ENCODE measurements at places on chromosomes 2 and 18.

- DNase-seq = no peak
Observed at GRCh38 chr18:56770873-56771272, 119.7 kb downstream of the WDR7 start.

GRCh38 chr2:105822186-105822585 is 77.5 kb downstream of the NCK2 start:
- no peak for DNase-seq

DNA sequence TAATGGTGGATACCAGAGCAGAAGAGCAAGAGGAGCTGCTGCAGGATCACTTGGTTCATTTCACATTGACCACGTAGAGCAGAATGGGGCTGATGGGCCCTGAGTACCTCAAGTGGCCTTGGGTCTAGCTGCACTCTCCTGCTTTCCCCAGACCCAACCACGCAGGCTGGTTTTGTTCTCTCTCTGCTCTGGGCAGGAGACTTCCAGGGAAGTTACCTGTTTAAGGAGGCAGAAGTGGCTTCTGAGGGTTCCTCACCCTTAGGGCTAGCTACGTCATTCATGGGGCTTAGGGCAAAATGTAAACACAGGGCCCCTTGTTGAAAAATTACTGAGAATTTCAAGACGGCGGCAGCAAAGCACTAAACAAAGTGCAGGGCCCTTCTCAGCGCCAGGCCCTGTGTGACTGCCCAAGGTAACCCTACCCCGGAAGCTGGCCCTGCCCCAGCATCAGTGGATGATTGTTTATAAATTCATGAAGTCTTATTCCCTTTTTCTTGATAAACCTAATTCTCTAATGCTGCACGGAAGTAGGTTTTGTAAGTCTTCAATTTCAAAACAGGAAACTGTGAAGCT is 75.9 kb downstream of the TMEM182 start:
- no peak for DNase-seq

GRCh38 chr2:184312970-184313369 is 285.4 kb upstream of the ZNF804A start:
- no peak for DNase-seq

DNA sequence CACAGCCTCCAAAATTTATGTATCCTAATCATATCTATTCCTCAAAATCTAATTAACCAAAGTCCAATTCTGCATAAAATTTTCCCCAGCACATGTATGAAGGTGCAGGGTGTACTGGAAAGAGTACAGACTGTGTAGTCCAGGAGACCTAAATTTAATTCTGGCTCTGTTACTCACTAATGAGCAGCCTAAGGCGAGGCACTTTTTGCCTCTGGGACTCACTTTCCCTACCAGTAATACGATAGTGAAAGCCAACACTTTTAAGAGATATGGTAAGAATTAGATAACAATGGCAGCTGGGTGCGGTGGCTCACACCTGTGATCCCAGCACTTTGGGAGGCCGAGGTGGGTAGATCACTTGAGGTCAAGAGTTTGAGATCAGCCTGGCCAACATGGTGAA is 177.7 kb downstream of the PIEZO2 start:
- DNase-seq = no peak

- no peak for DNase-seq
Observed at GRCh38 chr2:109623923-109624322, 9.8 kb downstream of the SOWAHC start.

DNA sequence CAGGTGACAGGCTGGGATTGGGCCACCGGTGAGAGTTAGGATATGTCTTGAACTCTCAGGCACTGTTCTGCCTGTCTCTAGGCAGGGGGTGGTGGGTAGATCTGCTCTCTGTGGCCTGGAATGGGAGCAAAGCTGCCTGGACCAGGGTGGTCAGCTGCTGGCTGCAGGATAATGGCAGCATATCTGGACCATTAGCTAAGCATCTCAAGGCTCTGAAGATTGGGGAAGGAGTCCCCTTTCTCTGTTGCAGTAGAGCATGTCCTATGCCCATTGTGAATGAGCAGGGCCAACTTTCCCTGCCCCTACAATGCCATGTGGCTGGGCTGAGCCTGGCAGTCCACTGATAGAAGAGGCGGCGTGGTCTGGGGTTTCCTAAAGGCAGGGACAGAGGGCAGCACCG is 34.6 kb downstream of the LOXHD1 start:
- no peak for DNase-seq

- DNase-seq = no peak
Observed at GRCh38 chr2:128421861-128422311, 103.2 kb upstream of the HS6ST1 start.

GRCh38 chr2:215619022-215619958 is 183.4 kb upstream of the FN1 start:
- no peak for DNase-seq

DNA sequence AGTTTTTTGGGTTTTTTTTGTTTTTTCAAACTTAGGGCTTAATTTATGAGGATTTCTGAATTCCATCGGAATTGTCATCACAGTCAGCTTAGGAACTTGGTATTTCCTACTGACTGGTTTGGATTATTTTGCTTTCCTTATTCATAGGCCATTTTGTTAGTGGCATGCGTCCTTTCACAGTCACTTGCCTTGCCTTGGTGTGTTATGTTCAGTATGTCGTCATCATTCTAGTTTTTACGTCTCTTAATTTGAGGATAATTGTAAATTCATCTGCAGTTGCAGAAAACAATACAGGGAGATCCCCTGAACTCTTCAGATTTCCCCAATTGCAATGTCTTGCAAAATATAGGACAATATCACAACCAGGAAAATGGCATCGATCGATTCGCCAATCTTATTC is 485.3 kb downstream of the CBLN2 start:
- DNase-seq = no peak

- no peak for DNase-seq
Observed at GRCh38 chr18:54192415-54192814, 32.1 kb downstream of the MBD2 start.

- no peak for DNase-seq
Observed at GRCh38 chr2:85588236-85588635, 4.0 kb downstream of the VAMP5 start.

DNA sequence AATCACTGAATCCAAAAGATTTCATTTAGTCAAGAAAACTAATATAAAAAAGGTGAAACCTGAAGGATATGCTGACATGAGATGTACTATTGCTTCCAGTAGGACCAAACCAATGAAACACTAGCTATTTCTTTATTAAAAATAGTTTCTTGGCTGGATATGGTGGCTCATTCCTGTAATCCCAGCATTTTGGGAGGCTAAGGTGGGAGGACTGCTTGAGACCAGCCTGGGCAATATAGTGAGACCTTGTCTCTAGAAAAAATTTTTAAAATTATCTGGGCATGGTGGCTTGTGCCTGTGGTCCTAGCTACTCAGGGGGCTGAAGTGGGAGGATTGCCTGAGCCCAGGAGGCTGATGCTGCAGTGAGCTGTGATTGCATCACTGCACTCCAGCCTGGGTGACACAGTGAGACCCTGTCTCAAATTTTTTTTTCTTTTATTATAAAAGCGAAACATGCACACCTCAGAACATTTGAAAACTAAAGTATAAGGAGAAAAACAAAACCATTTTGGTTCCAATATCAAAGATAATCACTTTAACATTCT is 266.2 kb downstream of the TGIF1 start:
- no peak for DNase-seq

GRCh38 chr2:175275539-175275938 is 94.0 kb upstream of the ATP5MC3 start:
- DNase-seq = no peak

GRCh38 chr2:75555701-75556100 is 5.0 kb downstream of the EVA1A start:
- DNase-seq = no peak

GRCh38 chr2:84830095-84830494 is 50.8 kb downstream of the TRABD2A start:
- no peak for DNase-seq

- DNase-seq = no peak
Observed at GRCh38 chr18:63741769-63742168, 33.4 kb upstream of the SERPINB7 start.

GRCh38 chr2:118817469-118817868 is 30.0 kb downstream of the EN1 start:
- no peak for DNase-seq

- DNase-seq = no peak
Observed at GRCh38 chr2:178891959-178892485, 84.8 kb upstream of the TTN start.

DNA sequence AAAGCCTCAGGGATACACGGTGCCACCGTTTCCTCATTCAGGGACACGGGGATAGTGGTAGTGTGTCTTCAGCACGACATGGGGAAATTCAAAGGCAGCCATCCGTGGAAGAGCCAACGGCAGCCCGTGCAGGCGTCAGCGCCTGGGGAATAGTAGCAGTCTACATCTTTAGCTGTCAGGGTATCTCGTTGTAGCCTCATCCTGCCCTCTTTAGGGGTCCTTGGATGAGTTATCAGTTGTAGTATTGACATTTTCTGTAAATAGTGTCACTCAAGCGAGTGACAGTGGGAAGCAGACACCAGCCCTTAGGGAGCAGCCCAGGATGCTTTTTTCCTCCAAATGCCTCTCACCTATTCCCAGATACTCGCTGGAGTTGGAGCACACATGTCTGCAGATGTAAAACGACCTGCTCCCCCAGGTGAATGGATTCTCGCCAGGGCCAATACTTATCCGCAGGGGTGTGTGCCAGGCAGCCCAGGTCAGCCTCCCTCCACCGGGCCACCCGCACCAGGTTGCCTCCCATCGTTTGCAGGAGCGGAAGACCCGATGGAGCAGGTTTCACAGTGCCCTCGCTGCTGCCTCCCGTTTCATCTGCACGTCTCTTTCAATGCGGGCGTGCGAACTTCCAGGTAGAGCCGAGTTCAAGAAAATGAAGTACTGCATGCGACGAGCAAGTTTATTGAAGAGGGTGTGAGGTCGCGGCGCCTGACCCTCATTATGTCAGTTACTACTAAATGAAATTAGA is 41.0 kb downstream of the AGAP1 start:
- DNase-seq = no peak

DNA sequence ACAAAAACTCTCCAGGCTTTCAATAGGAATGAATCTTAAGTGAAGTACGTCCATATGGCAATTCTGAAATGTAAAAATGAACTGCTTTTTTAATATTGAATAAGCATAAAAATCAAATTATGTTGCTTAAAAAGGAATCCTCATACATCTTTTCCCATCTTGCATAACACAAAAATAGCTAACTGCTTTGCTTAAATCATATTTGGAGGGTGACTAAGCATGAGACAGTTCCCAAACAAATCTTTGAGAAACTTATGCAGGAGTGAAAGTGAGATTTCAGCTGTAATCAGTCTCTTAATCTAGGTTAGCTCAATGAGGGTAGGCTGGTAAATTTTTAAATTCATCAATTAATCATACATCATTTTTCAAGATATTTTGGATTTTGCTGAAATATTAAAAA is 111.5 kb downstream of the MBD5 start:
- no peak for DNase-seq

DNA sequence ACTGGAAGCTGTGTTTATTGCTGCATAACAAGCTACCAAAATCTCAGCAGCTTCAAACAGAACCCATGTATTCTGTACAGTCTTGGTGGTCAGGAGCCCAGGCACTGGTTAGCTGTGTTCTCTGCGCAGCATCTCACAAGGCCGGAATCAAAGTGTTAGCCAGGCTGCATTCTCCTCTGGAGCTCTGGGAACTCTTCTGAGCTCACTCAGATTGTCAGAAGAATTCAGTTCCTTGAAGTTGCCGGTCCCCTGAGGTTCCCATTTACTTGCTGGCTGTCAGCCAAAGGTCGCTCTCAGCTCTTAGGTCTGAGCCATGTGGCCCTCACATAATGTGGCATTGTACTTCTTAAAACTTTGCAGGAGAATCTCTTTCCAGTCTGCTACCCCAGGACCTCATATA is 123.6 kb upstream of the SMIM21 start:
- no peak for DNase-seq

GRCh38 chr2:66962716-66963115 is 434.4 kb upstream of the ETAA1 start:
- DNase-seq = no peak

- DNase-seq = no peak
Observed at GRCh38 chr2:44479127-44479887, 117.6 kb downstream of the CAMKMT start.

DNA sequence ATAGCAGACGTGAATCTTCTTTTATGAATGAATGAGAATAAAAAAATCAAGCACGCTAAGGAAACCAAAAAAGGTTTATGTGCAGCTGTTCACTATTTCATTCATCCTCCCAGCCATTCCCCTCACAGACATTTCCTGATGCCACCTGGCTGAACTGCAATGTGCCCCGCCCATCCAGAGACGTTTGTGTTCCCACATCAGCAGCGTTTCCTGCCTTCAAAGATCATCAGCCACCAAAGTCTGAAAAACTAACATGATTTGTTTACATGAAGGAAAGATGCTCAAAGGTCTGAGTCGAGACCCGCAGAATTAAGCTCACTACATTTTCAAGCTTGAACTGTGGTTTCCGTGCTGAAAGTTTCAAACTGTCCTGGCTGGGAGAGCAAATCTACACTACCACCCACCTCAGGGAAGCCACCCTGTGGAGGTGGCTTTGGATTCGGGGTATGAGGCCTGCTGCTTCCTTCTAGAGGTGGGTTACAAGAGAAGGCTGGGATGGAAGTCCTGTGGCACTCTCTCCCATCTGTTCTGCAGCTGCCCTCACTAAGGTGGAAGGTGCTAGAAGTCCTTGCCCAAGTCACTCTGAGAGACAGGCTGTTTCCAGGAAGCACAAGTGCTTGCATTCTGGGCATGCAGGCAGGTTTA is 201.3 kb upstream of the OSR1 start:
- no peak for DNase-seq

DNA sequence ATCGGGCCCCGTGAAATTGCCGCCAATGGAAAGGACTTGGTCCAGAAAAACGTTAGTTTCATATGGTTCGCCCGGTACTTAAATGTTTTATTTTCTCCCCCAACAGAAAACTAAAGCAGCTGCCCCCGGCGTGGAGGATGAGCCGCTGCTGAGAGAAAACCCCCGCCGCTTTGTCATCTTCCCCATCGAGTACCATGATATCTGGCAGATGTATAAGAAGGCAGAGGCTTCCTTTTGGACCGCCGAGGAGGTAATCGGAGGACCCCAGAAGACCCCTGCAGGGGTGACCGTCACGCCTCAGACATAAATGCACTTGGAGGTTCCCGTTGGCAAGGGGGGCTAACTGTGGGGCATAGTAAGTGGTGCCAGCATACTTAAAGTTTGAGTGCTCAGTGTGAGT is 742 bp downstream of the RRM2 start:
- DNase-seq = no peak

DNA sequence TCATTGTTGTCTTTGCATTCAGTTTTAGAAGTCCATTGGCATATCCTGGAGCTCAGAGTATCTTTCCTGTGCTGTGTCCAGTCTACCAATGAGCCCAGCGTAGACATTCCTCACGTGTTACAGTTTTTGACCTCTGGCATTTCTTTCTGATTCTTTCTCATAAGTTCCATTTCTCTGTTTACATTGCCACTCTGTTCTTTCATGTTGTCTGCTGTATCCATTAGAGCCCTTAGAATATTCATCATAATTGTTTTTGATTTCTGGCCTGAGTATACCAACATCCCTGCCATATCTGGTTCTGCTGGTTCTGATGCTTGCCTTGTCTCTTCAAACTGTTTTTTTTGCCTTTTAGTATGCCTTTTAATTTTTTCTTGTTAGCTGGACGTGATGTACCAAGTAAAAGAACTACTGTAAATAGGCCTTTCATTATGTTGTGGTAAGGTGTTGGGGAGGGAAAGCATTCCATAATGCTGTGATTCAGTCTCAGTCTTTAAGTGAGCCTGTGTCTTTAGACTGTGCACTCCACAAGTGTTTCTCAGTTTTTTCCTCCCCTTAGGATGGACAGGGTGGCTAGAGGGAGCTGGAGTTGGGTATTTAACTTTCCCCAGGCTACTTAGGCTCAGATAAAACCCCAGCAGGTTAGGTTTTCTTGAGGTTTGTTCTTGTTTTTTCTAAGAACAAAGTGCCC is 35.6 kb downstream of the CEP192 start:
- DNase-seq = no peak
